H9 (cell line): ENCODE measurements at places on chromosomes 1 and 21.

GRCh38 chr21:41260428-41260827 is 56.2 kb upstream of the FAM3B start:
- H3K4me3 ChIP-seq = no peak overlapping the region
- peaks cover 2% of the 10 kb centered on the region; the same call in 1 of the 3 replicates for H3K36me3 ChIP-seq
- no peak overlapping the region for H3K27ac ChIP-seq

DNA sequence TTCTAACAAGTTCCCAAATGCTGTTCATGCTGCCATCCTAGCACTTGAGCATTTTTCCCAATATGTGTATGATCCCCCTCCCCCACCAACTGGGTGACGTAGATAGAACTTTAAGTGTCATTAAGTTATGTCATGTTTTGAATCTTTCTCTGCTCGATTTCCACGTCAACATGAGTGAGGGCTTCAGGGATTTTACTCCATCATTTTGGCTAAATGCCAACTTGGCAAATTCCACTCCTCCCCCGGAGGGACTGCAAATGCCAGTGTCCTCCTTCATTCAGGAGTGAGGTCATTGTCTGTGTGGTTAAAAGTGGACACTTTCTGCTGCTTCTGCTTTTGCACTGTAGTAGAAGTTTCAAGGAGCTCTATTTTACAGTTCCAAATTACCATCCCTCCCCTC is 201.7 kb downstream of the FGGY start:
- peaks cover 7% of the 10 kb centered on the region; the same call in 1 of the 2 replicates for H3K36me3 ChIP-seq
- peaks cover 3% of the 10 kb centered on the region; the same call in 1 of the 2 replicates for H3K4me1 ChIP-seq
- no peaks in the 10 kb centered on the region for H3K27me3 ChIP-seq
- no peak overlapping the region for H3K4me3 ChIP-seq
- no peak overlapping the region for H3K27ac ChIP-seq

DNA sequence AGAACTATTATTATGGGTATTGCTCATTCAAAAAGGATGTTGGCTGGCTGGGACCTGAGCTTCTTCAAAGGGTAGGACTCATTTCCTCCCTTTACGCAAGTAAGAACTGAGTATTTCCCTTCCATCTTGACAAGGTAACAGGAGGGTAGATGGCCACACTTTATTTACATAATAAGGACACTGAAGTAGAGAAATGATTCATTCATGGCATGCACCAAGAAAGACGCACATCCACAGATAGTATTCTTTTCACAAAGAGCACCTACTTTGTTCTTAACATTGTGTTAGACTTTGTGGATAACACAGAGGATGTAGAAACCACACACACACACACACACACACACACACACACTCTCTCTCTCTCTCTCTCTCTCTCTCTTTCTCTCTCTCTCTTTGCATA is 82.9 kb downstream of the FAM78B start:
- H3K4me1 ChIP-seq = no peaks in the 10 kb centered on the region
- no peaks in the 10 kb centered on the region for H3K36me3 ChIP-seq

DNA sequence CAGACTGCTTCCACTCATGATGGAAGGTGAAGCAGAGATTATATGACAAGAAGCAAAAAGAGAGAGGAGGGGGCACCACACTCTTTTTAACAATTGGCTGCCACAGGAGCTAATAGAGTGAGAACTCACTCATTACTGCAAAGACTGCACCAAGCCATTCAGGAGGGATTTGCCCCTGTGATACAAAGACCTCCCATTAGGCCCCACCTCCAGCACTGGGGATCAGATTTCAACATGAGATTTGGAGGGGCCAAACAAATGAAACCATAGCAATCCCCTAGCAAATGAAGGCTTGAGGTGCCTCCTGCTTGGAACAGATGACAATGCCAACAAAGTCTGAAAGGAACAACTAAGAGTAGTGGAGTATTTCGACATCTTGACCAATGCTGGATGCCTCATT is 122.5 kb upstream of the COA6 start:
- H3K36me3 ChIP-seq = peaks cover 14% of the 10 kb centered on the region
- DNase-seq = peak; percentile 82
- H3K4me3 ChIP-seq = no peak overlapping the region
- H3K4me1 ChIP-seq = no peaks in the 10 kb centered on the region

DNA sequence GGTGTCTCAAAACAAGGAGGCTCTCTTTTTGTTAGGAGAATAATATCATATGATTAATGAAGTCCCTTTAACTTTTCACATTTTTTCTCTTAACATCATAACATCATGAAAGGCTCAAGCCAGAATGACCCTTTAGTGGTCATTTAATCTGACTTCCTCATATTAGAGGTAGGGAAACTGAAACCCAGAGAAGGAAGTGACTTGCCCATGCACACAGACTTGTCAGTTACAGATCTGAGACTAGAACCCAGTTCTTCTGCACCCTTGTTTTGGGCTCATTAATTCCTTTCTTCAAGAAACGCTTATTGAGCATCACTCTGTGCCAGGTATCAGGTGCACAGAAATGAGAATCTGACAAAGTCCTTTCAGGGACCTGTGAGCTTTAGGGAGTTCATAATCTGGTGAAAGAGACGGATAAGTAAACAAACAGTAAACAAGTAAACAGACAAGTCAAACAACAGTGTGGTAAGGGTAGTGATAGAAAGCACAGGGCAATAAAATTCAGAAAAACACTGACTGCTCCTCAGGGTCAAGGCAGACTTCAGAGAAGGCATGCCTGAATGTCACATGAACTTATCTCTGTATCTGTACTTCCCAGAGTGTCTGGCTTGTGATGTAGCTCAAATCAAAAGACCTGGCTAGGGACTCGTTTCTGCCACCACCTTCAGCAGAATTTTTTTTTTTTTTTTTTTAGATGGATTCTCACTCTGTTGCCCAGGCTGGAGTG is 38.3 kb upstream of the OSBPL9 start:
- no peak overlapping the region for H3K4me3 ChIP-seq
- no peaks in the 10 kb centered on the region for H3K4me1 ChIP-seq
- no peak for DNase-seq
- no peak overlapping the region for H3K27ac ChIP-seq
- H3K27me3 ChIP-seq = no peaks in the 10 kb centered on the region

- no peak overlapping the region for H3K27ac ChIP-seq
- no peaks in the 10 kb centered on the region for H3K27me3 ChIP-seq
- H3K4me3 ChIP-seq = no peak overlapping the region
Observed at GRCh38 chr1:93763704-93764365, 82.2 kb upstream of the BCAR3 start.

DNA sequence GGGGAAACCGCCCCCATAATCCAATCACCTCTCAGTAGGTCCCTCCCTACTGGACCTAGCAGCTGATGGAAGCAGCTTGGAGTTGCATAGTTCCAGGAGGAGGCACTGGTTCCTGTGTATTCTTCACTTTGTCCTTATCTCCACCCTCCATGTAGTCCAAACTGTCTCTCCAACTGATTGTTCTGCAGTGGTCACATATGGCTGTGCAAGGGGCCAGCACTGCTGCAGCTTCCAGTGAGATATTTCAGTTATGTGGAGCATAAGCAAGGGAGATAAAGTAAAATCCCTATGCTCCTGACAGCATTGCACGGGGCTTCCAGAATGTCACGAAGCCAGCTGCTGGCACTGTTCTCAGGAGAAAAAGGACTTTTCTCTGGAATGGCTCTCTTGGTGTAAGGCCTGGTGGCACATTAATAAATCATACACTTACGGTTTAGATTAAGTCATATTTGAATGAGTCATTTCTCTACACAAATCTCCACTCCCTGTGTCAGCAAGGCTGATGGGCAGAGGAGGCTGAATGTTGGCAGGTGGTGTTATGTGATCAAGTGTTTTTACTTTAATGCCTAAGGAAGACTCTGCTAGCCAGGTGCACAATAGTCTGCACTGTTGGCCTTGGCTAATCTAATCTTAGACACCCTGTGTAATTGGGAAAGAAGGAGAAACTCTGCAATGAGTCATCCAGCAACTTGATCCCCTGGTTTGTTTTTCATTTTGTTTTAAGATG is 93.4 kb downstream of the KCNK1 start:
- H3K4me1 ChIP-seq = peaks cover 4% of the 10 kb centered on the region; the same call in 1 of the 2 replicates
- H3K27ac ChIP-seq = no peak overlapping the region
- peaks cover 2% of the 10 kb centered on the region; the same call in 1 of the 3 replicates for H3K36me3 ChIP-seq
- no peak overlapping the region for H3K4me3 ChIP-seq

DNA sequence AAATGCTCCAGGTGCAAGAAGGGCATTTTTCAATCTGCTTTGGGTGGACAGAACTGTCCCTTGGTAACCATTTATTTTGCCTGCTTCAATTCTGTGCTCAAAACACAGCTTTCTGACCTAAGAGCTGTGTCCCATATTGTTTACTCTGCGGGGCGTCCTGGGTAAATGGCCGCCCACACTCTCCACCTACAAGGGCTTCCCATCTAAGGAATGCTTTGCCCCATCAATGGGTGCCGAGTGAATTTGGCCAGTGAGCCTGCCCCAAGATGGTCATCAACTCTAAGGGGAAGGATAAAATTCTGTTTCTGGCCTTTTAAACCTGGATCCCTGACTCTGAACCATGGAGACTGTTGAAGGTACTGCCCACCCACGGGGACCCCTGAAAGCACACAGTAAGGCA is 55.5 kb upstream of the FAM89A start:
- H3K27ac ChIP-seq = no peak overlapping the region
- H3K4me1 ChIP-seq = no peaks in the 10 kb centered on the region
- no peak overlapping the region for H3K4me3 ChIP-seq
- H3K27me3 ChIP-seq = peaks cover 4% of the 10 kb centered on the region; the same call in 1 of the 2 replicates
- DNase-seq = no peak

DNA sequence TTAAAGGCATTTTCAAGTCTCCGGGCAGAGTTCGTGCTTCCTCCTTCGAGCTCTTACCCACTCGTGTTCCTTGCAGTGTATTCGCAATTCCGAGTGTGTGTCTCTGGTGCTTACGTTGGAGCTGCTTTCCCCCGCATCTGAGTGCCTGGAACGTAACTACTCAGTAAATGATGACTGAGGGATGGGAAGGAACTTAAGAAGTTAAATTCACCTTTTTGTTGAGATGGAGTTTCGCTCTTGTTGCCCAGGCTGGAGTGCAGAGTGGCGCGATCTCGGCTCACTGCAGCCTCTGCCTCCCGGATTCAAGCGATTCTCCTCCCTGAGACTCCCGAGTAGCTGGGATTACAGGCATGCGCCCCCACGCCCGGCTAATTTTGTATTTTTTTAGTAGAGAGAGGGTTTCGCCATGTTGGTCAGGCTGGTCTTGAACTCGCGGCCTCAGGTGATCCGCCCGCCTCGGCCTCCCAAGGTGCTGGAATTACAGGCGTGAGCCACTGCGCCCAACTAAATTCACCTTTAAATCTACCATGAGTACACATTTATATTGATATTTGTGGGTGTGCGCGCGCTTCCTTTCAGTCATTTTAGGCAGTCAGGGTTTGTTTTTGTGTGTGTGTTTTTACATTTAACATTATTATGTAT is 837 bp downstream of the NDUFS5 start:
- H3K27ac ChIP-seq = peak overlapping the region; percentile 59
- no peaks in the 10 kb centered on the region for H3K4me1 ChIP-seq
- H3K4me3 ChIP-seq = peak overlapping the region; percentile 96
- no peak for DNase-seq
- peaks cover 37% of the 10 kb centered on the region for H3K36me3 ChIP-seq

DNA sequence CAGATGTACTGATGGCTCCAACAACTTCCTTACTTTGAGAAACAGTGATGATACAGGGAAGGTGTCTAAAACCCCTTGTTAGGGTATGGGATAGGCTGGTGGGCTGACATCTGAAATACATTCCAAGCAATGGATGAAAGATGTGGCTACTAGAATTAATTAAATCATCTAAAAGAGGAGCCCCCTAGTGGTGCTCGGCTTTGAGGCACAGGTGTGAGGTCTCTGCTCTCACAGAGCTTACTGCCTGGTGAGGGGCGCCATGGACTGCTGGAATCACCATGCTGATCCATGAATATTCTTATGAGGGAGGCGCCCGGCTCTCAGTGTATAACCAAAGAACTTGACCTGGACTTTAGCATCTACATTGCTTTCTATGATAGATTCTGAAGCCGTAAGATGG is 48.5 kb downstream of the GNG4 start:
- H3K27ac ChIP-seq = no peak overlapping the region
- DNase-seq = peak; percentile 57
- no peaks in the 10 kb centered on the region for H3K27me3 ChIP-seq
- peaks cover 4% of the 10 kb centered on the region; the same call in 2 of the 3 replicates for H3K36me3 ChIP-seq
- H3K4me3 ChIP-seq = no peak overlapping the region

- no peaks in the 10 kb centered on the region for H3K36me3 ChIP-seq
- H3K4me1 ChIP-seq = no peaks in the 10 kb centered on the region
- peak; percentile 63 for DNase-seq
- no peak overlapping the region for H3K4me3 ChIP-seq
- no peak overlapping the region for H3K27ac ChIP-seq
Observed at GRCh38 chr1:160884579-160884978, 401 bp downstream of the ITLN1 start.

DNA sequence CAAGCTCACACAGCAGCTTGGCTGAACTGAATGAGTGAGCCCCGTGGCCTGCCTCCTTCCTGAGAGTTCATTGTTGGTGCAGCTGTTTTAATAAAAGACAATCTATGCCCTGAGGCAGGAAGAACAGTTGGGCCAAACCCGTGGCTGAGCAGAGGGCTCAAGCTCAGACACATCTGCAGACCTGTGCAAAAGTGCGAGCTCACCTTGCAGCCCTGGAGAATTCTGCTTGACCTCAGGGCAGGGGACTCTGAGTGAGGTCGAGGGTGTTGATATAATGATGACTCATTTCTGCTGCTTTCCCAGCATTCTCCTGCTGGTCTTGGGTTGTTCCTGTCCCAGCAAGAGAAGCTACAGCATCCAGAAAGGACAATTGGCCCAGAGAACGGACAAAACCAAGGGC is 61.0 kb downstream of the ATP5PO start:
- no peaks in the 10 kb centered on the region for H3K4me1 ChIP-seq
- H3K27me3 ChIP-seq = no peaks in the 10 kb centered on the region
- no peak overlapping the region for H3K4me3 ChIP-seq
- no peak for DNase-seq
- no peak overlapping the region for H3K27ac ChIP-seq

DNA sequence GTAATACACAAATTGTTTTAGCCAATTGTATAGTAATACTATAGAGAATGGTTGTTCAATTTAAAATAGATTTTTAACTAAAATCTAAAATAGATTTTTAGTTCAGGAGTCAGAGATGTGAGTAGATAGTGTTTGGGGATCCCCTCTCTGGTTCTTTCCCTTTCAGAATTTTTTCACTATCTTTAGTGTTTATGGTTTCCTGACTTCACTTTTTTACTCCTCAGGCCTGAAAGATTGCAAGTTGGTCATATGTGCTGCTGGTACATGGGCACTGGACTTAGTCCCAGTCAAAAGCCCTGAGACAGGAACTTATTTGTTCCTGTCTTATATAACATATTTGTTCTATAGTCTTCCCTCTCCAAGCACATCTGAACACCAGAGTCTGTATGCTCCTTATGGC is 96.8 kb upstream of the ATP1B1 start:
- H3K27me3 ChIP-seq = no peaks in the 10 kb centered on the region
- no peaks in the 10 kb centered on the region for H3K4me1 ChIP-seq
- no peaks in the 10 kb centered on the region for H3K36me3 ChIP-seq
- H3K4me3 ChIP-seq = no peak overlapping the region

- no peak overlapping the region for H3K4me3 ChIP-seq
- H3K27me3 ChIP-seq = no peaks in the 10 kb centered on the region
- DNase-seq = no peak
- no peak overlapping the region for H3K27ac ChIP-seq
- H3K36me3 ChIP-seq = peaks cover 9% of the 10 kb centered on the region
- no peaks in the 10 kb centered on the region for H3K4me1 ChIP-seq
Observed at GRCh38 chr1:245086389-245086969, 68.3 kb upstream of the KIF26B start.

- no peak overlapping the region for H3K27ac ChIP-seq
- H3K4me1 ChIP-seq = no peaks in the 10 kb centered on the region
- H3K27me3 ChIP-seq = no peaks in the 10 kb centered on the region
- H3K36me3 ChIP-seq = no peaks in the 10 kb centered on the region
- H3K4me3 ChIP-seq = no peak overlapping the region
Observed at GRCh38 chr1:169443923-169444322, 16.6 kb upstream of the CCDC181 start.
